CD4-positive, CD25-positive, alpha-beta regulatory T cell (primary cell): ENCODE measurements at places on chromosomes 2 and 18.
A peak's percentile ranks its signal among the peaks of the same experiment; 100 is the strongest.

DNA sequence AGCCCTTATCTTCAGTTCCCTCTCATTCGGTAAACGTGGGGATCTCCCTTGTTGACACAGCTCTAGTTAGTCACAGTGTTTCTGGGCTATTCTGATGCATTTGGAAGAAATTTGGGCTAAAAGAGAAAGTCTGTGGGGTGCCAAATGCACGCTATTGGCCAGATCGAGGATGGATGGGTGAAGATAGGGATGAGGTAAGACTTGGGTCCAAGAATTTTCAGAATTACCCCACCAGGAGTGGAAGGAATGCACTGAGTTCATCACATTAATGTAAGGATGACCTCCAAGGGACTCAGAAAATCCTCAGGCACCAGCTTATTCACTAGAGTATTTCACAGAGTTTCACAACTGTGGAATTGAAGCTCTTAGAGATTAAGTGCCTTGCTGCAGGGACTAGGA lies 49.3 kb downstream of the NRP2 start:
- no peak overlapping the region for H3K27ac ChIP-seq
- DNase-seq = no peak
- H3K4me1 ChIP-seq = no peaks in the 10 kb centered on the region
- no peak overlapping the region for H3K4me3 ChIP-seq

DNA sequence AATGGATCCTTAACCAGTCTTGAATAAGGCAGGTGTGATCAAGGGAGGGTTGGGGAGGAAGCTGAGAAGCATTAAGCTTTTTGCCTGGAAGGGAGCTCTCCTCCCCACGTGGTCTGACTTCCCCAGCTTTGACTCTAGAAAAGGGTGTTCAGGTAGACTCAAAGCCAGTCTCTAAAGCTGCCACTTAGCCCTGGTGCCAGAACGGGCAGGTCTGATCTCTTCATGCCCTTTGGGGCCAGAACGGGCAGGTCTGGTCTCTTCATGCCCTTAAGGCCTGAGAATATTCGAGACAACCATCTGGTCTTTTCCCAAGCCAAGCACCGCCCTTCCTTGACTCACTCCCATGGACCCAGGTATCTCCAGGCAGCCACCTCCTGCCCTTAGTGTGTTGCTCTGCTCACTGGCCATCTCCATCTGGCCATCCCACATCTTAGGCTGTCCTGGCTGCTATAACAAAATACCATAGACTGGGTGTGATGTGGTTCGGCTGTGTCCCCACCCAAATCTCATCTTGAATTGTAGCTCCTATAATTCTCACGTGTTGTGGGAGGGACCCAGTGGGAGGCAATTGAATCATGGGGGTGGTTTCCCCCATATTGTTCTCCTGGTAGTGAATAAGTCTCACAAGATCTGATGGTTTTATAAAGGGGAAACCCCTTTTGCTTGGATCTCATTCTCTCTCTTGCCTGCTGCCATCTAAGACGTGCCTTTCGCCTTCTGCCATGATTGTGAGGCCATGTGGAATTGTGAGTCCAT lies 59.4 kb downstream of the SNORC start:
- DNase-seq = no peak
- no peak overlapping the region for H3K27ac ChIP-seq
- H3K4me3 ChIP-seq = no peak overlapping the region
- H3K36me3 ChIP-seq = no peaks in the 10 kb centered on the region
- peaks cover 8% of the 10 kb centered on the region for H3K4me1 ChIP-seq

GRCh38 chr2:231321556-231322334 lies 73.8 kb upstream of the B3GNT7 start:
- no peak overlapping the region for H3K4me3 ChIP-seq
- H3K36me3 ChIP-seq = no peaks in the 10 kb centered on the region
- no peak overlapping the region for H3K27ac ChIP-seq
- H3K27me3 ChIP-seq = no peaks in the 10 kb centered on the region

GRCh38 chr2:18971628-18972027 lies 382.3 kb upstream of the NT5C1B start:
- H3K27me3 ChIP-seq = no peaks in the 10 kb centered on the region
- DNase-seq = no peak
- no peaks in the 10 kb centered on the region for H3K36me3 ChIP-seq
- no peak overlapping the region for H3K27ac ChIP-seq

DNA sequence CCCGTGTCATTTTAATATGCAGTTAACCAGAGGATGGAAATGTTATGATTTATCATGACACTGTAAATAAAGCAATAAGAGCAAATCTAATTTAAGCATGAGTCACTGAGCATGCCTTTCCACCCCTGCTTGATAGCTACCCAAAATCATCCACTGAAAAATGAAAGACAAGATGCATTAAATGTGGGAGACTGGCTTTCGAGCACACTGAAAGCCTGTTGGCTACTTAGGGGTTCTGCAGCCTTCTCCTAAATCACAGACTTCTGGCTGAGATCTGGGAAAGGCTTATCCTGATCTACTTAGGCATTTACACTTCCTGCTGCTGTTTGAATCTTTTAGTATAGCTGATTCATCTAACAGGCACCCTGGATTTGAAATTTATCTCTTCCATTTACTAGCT lies 778.3 kb upstream of the CDH7 start:
- no peaks in the 10 kb centered on the region for H3K36me3 ChIP-seq
- H3K4me1 ChIP-seq = no peaks in the 10 kb centered on the region
- H3K4me3 ChIP-seq = no peak overlapping the region
- no peaks in the 10 kb centered on the region for H3K27me3 ChIP-seq
- DNase-seq = no peak
- H3K27ac ChIP-seq = no peak overlapping the region

GRCh38 chr2:158815166-158815565 lies 20.0 kb downstream of the DAPL1 start:
- no peaks in the 10 kb centered on the region for H3K4me1 ChIP-seq
- no peaks in the 10 kb centered on the region for H3K36me3 ChIP-seq
- H3K27me3 ChIP-seq = no peaks in the 10 kb centered on the region
- no peak overlapping the region for H3K4me3 ChIP-seq
- DNase-seq = no peak
- H3K27ac ChIP-seq = no peak overlapping the region

GRCh38 chr2:12124790-12125189 lies 378.4 kb downstream of the LPIN1 start:
- no peak overlapping the region for H3K4me3 ChIP-seq
- H3K4me1 ChIP-seq = peaks cover 29% of the 10 kb centered on the region
- no peak for DNase-seq
- H3K27me3 ChIP-seq = peaks cover 4% of the 10 kb centered on the region
- no peaks in the 10 kb centered on the region for H3K36me3 ChIP-seq

DNA sequence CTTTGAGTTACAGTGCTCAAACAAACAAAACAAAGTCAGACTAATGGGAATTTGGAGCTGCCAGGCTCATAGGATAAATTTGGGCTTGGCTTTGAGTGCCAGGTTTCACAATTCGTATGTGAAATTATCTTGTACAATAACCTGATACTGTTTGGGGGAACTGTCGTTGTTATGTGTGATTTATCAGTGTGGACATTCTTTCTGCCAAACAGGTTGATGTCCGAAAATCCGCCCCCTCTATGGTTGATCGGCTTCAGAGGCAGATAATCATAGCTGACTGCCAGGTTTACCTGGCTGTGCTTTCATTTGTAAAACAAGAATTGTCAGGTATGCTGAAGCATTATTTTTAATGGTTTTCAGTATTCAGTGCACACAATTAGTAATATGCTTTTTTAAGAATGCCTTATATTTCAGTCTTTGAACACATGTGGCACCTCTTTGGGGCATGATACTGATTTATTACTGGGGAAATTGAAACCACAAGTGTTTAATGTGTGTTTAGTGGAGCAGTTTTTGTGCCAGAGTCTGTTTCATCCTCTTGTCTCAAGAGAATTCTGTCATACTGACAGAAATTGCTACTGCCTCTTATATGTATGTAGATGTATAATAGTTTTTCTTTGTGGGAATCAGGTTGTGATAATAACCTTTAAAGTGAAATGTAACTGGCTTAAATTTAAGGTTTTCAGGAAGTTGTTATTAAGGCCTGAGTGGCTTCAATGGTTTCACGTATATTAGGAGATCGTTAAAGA lies 54.6 kb downstream of the TTC39C start:
- no peaks in the 10 kb centered on the region for H3K27me3 ChIP-seq
- no peak overlapping the region for H3K4me3 ChIP-seq
- no peak overlapping the region for H3K27ac ChIP-seq
- peaks cover 79% of the 10 kb centered on the region for H3K36me3 ChIP-seq

GRCh38 chr18:8767340-8767739 lies 62.0 kb downstream of the MTCL1 start:
- no peak overlapping the region for H3K4me3 ChIP-seq
- H3K27me3 ChIP-seq = no peaks in the 10 kb centered on the region
- no peak for DNase-seq

DNA sequence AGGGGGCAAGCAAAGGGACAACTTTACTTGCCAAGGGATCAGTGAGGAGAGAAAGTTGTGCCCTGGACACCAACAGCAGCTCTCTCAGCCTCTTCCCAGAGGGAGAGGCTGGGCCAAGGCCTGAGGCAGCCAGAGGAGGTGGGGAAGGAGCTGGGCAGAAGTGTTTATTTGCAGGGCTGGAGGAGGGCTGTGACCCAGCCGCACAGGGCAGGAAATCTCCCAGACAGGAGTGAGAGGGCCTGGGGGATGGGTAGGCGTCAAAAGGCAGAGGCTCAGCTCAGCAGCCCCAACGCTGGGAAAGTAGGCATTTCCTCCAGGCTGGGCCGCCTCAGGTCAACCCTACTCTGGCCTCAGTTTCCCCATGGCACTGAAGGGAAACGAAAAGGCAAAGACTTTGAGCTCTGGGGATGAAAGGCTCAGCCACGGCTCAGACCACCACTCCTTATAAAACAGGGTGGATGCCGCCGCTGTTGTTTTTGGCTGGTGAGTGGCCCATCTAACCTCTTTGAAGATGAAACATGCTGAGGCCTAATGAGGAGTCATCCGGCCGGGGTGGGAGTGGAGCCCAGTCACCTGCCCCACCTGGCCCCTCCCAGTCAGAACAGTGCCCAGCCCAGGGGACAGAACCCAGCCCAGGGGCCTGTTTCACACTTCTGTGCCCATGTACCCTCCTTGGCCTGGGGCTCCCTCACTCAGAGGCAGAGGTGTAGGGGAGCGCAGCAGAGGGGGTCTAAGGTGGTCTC lies 21.9 kb upstream of the SEMA4C start:
- H3K36me3 ChIP-seq = no peaks in the 10 kb centered on the region
- peaks cover 35% of the 10 kb centered on the region for H3K4me1 ChIP-seq
- H3K4me3 ChIP-seq = no peak overlapping the region
- no peaks in the 10 kb centered on the region for H3K27me3 ChIP-seq

GRCh38 chr18:57666818-57667497 lies 45.3 kb upstream of the NARS1 start:
- H3K27me3 ChIP-seq = no peaks in the 10 kb centered on the region
- no peak overlapping the region for H3K27ac ChIP-seq
- H3K4me3 ChIP-seq = no peak overlapping the region
- no peak for DNase-seq
- H3K36me3 ChIP-seq = no peaks in the 10 kb centered on the region

DNA sequence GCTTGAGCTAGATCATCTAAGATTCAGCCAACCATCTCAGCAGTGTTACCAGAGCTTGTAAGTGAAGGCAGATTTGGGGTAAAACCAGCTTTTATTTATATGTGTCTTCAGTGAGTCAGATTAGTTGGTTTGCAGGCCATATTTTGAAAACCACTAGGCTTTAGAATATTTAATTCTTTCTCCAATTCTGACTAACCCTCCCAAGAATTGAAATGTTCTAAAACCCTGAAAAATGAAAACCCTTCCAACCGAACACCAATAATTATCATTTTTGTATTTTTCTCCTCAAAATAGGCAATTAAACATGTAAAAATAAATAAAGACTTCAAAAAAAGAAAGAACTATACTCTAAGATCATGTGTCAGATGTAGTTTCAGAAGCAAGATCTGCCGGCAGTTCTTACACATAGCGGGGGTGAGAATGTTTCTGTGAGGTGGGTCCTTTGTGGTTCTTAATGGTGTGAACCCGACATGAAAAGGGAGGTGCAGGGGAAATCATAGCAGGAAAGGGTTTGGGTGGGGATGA lies 14.2 kb downstream of the PLEK start:
- peak; percentile 50 for DNase-seq
- peaks cover 14% of the 10 kb centered on the region for H3K4me1 ChIP-seq
- peak overlapping the region; percentile 31 for H3K27ac ChIP-seq
- H3K27me3 ChIP-seq = no peaks in the 10 kb centered on the region

DNA sequence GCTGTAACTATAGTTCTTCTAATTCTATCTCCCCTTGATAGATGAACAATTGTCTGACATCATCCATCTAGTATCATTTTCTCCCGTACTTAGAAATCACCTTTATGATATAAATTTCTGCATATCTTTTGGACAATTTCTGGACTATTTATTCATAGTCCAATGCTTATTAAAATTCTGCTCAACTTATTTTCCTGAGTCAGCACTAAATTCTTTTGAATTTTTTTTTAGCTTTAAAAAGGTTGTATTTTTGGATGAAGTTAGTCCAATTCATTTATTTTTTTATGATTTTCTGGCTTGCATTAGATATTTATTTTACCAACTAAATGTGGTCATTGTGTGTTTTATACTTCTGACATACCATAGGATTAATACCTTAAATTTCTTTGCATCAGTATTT lies 538.5 kb upstream of the DCC start:
- no peaks in the 10 kb centered on the region for H3K36me3 ChIP-seq
- no peak overlapping the region for H3K4me3 ChIP-seq
- no peak overlapping the region for H3K27ac ChIP-seq
- no peak for DNase-seq
- no peaks in the 10 kb centered on the region for H3K4me1 ChIP-seq
- H3K27me3 ChIP-seq = no peaks in the 10 kb centered on the region

DNA sequence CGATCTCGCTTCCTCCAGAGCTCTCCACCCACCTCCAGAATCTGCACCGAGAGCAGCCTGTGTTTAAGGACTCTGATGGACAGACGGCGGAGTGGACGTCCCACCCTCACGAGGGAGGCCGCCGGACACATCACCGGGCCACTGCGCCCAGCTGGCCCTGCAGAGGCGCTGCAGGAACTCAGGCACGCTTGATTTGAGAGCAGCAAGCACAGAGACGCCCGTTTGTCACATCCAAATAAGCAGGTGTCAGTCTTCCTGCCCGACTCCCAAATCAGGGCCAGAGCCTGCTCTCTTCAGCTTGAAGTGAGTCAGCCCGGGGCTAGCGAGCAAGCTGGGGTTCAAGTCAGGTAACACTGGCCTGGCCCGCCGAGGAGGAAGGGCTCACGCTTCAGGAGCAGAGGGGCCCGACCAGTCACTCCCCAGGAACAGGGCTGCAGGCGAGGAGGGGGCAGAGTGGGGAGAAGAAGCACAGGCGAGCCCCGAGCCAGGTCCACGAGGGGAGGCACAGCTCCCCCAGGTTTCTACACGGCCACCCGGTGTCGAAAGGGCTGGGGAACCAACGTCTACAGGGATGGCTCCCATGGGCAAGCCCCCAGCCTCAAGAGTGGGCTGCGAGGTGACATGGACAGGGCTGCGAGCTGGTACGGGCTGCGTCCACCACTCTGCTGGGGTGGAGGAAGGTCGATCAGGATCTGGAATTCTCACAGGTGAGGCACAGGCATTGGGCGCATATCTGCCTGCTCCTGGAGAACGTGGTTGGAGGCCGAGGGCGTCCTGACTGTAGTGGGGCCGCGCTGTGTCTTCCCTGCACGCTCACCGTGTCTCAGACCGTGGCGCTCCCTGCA lies 52.5 kb upstream of the CTDP1 start:
- no peak overlapping the region for H3K27ac ChIP-seq
- no peaks in the 10 kb centered on the region for H3K27me3 ChIP-seq
- DNase-seq = no peak
- H3K4me3 ChIP-seq = no peak overlapping the region
- no peaks in the 10 kb centered on the region for H3K4me1 ChIP-seq
- no peaks in the 10 kb centered on the region for H3K36me3 ChIP-seq

GRCh38 chr2:181352158-181352557 lies 105.0 kb upstream of the ITGA4 start:
- no peaks in the 10 kb centered on the region for H3K36me3 ChIP-seq
- H3K4me3 ChIP-seq = no peak overlapping the region
- no peak overlapping the region for H3K27ac ChIP-seq
- no peak for DNase-seq
